A172 (cell line): ENCODE measurements at places on chromosomes 16 and 17. TPM values are rescaled to one million over a fixed set of nuclear protein-coding genes. Genes with fewer than 3 reads are reported as not detected.

Gene CD79B
- 0.10 and 0.72 TPM in 2 replicates for total RNA-seq

Gene KRTAP4-9
- total RNA-seq, result 0.22 TPM in 1 of 2 replicates, not detected in the other

Gene TMEM100
- not detected in 2 replicates for total RNA-seq

Gene ALOXE3
- total RNA-seq, result 0.05 TPM in 1 of 2 replicates, not detected in the other

Gene OMG
- total RNA-seq, result not detected in 2 replicates

Gene KRT23
- total RNA-seq, result not detected in 2 replicates

Gene ABCA10
- total RNA-seq, result 0.19 and 1.00 TPM in 2 replicates

Gene NPB
- 0.77 and 1.8 TPM in 2 replicates for total RNA-seq

- DNase-seq, result peak; percentile 80
Measured at GRCh38 chr17:44331249-44331760, 6.7 kb upstream of the SLC25A39 start.

DNA sequence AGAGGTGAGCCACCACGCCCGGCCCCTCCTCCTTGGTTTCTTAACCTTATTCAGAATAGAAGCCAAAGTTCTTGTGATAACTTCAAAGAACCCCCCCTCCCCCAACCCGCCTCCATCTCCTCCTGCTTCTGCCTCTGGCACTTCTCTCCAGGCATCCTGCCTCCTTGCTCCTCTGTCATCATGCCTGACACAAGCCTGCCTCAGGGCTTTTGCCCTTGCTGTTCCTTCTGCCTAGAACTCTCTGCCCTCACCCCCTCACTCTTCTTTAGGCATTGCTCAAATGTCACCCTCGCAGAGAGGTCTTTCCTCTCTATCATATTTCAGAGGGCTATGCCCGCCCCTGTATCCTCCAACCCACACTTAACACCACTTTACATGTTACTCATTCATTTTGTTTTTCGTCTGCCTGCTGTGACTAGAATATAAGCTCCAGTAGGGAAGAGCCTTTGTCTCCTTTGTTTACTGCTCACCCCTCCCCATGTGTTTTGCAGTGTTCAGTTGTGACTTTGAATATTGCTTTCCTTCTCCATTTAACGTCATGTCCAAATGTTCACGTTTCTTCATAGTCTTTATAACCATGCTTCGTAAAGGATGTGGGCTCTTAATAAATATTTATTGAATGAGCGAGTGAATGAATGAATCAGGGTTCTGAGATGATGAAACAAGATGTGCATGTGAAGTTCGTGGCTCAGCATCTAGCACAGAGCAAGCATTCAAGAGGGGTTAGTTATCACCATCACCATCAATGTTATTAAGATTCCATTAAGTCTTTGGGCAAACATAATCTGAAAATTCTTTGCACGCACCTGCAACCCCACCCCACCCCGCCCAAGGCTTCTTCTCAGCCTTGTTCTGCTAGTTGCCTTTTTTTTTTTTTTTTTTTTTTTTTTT, 186.2 kb upstream of the WSCD1 start:
- DNase-seq, result no peak

DNA sequence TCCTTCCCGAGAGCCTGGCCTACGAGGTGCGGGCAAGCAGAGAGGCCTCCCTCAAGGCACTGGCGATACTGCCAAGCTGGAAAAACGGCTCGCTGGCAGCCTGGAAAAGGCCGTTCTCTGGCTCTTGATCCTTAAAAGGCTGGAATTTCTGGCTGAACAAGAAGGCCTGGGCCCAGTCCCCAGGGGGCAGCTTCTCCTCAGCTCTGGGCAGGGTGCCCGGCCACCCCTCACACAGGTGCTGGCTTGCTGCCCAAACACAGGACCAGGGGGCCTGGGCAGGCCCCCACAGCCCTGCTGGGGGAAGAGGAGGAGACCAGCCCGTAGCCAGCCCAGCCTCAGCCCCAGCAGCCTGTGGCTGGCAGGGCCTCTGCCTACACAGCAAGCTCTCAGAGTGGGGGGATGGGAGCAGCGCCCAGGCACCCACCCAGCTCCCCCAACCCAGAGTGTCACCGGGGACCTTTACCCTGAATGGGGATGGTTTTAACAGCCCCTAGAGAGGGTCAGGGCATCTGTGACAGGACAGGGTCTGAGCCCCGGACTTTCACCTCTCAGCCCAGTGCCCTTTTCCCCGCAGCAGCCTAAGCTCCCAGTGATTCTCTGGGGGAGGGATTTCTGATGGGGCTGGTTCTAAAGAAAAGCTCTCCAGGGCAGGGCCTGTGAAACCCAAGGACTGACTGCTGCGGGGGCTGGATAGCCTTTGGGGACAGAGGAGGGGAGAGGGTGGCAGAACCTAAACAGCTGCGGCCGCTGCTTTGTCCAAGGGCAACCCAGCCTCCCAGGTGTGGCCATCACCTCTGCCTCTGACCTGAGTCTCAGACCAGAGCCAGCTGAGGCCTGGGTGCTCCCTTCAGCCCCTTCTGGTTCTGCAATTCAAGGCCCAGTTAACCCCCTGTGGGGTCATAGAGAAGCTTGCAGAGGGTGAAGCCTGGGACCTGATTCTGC, 38.6 kb upstream of the TOB1 start:
- DNase-seq, result no peak

- no peak for DNase-seq
Measured at GRCh38 chr17:56581635-56582627, 11.6 kb upstream of the NOG start.

DNA sequence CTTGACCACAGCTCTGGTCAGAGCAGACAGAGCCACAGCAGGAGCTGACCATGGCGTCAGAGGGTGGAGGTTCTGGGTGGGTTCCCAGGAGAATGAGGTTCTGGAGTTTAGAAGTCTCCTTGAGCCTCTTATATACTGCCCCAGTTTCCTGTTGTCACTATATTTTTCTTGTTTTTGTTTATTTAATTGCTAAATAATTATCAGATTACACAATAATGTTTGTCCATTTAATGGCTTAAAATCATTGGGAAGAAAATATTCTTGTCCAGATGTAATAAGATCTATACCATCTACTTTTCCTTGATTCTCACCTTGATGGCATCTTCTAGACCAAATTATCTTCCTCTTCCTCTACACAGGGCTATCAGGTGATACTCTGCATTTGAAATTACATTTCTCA, at the start of gene KRTAP4-3:
Gene KRTAP4-3 (minus strand): TSS at position 101 of the 400 bp plus-strand sequence. CDS start 49 bp downstream, at position 52.
- no peak for DNase-seq

GRCh38 chr16:31347445-31347844, 7.5 kb upstream of the ITGAX start:
- DNase-seq, result no peak

GRCh38 chr16:56617212-56618085, 8.1 kb upstream of the MT1E start:
- DNase-seq, result no peak

- no peak for DNase-seq
Measured at GRCh38 chr16:19044769-19045168, 22.6 kb upstream of the COQ7 start.

GRCh38 chr16:26134588-26134987, 442.8 kb downstream of the HS3ST4 start:
- DNase-seq, result no peak

- DNase-seq, result peak; percentile 61
Measured at GRCh38 chr17:40956401-40957254, 10.1 kb downstream of the KRT39 start.

- DNase-seq, result no peak
Measured at GRCh38 chr16:67249178-67250044, 632 bp downstream of the SLC9A5 start.

GRCh38 chr17:29091606-29092289, 48.8 kb downstream of the PIPOX start:
- DNase-seq, result no peak

- DNase-seq, result no peak
Measured at GRCh38 chr17:45136846-45137560, 1.5 kb downstream of the ACBD4 start.

- no peak for DNase-seq
Measured at GRCh38 chr16:5607169-5607568, 509.6 kb upstream of the EEF2KMT start.
